Forelimb muscle (tissue), 1 donor: ENCODE measurements at places on chromosomes 5 and 9. TPM values are rescaled to one million over a fixed set of nuclear protein-coding genes. Genes with fewer than 3 reads are reported as not detected.

- DNase-seq: no peak
These were observed 38.8 kb downstream of the HOMER1 start for GRCh38 chr5:79475152-79475466.

DNA sequence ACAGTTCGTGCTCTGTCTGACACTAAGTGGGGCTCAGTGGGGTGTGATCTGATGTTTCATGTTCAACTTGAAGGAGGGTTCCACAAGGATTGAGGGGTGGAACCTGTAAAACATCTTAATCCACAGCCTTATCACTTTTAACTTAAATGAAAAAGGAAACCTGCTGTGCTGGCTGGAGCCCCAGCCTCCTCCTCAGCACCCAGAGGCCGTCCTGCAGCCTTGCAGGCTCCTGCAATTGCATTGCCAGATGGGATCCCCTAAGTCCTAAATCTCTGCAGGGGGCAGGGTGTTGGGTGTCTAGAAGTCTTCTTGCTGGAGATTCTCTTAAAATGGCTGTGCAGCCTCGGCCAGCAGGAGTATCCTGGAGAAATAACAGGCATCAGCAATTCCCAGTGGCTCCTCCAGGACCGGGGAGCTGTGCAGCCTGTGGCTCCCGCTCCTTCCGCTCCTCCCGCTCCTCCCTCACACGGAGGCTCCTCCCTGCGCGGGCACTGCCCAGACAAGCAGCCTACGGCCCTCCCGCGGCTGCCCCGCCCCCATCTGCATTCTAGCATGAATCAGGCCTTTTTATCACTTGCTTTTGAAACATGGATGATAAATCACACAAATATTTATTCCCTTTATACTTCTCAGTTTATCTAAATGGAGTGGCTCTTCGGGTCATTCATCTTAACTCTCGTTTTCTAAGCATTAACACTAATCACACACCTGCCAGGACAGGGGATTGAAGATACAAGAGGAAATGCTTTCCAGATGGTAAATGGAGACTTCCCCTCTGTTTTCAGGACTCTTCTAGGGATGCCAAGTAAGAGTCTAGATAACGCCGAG lies 131.0 kb downstream of the ADAMTS16 start:
- no peak for DNase-seq

GRCh38 chr9:88396836-88397577 lies 8.8 kb downstream of the SPIN1 start:
- no peak for DNase-seq

- DNase-seq: no peak
These were observed 2176.8 kb upstream of the C9orf72 start for GRCh38 chr9:29750062-29750461.

DNA sequence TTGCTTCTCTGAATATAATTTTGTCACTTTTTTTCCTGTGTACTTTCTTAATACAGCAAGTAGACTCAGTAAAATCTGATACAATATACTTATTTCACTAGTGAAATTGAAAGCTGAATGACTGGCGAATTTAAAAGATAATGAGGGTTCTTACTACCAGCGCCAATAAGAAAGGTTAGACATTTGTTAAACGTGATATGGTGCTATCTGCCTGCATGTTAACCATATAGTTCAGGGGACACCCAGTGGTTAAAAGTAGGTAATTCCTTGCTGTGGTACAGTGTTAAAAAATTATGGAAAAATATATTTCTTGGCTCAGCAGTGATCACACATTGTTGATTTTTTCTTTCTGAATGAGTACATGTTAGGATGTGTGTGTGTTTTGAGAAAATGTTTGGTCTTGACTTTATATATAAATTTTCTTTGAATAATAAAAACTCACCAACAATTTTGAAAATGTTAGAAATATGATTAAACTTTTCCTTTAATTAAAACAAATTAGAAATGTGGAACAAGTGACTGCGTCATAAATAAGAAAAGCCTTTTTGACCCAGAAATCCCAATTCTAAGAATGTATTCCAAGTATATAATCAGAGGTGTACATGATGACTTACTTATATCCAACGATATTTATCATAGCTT lies 25.8 kb downstream of the CAST start:
- DNase-seq: no peak

DNA sequence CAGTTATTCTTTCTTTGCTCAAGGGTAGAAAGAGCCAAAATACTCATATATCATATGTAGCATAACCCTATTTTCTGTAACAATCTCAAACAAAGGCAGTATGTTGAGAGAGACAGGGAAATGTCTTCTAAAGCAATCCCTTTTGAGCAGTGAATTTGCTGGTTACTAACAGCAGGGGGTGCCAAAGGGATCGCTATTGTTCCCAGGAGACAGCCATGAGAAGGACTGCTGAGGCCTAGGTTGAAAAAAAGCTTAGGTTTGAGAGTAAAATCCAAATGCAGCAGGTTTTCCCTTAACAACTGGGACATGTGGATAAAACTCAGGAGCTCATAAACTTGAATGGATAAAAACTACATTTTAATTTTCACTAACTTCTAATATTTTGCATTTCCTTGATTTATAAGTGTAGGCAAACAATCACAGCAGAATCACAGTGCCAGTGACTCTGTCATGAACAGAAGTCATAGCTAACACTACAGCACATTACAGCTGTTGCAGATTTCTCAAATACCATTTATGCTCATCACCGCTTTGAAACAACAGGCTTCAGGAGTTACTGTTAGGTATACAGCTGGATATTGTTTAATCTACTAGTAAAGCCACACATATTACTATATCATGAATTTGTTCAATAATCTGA lies 148.4 kb downstream of the MAPKAP1 start:
- DNase-seq: no peak

Gene SPATA31A6
- not detected for polyA plus RNA-seq

- DNase-seq: no peak
These were observed 365.8 kb upstream of the ZNF608 start for GRCh38 chr5:125112196-125112595.

GRCh38 chr9:131578021-131578420 lies 32.7 kb downstream of the PRRT1B start:
- DNase-seq: no peak

Gene UCK1
- polyA plus RNA-seq: 24.8 TPM

Gene LVRN
- 3.3 TPM for polyA plus RNA-seq

- DNase-seq: no peak
These were observed 189.4 kb downstream of the MAPKAP1 start for GRCh38 chr9:125517577-125517976.

DNA sequence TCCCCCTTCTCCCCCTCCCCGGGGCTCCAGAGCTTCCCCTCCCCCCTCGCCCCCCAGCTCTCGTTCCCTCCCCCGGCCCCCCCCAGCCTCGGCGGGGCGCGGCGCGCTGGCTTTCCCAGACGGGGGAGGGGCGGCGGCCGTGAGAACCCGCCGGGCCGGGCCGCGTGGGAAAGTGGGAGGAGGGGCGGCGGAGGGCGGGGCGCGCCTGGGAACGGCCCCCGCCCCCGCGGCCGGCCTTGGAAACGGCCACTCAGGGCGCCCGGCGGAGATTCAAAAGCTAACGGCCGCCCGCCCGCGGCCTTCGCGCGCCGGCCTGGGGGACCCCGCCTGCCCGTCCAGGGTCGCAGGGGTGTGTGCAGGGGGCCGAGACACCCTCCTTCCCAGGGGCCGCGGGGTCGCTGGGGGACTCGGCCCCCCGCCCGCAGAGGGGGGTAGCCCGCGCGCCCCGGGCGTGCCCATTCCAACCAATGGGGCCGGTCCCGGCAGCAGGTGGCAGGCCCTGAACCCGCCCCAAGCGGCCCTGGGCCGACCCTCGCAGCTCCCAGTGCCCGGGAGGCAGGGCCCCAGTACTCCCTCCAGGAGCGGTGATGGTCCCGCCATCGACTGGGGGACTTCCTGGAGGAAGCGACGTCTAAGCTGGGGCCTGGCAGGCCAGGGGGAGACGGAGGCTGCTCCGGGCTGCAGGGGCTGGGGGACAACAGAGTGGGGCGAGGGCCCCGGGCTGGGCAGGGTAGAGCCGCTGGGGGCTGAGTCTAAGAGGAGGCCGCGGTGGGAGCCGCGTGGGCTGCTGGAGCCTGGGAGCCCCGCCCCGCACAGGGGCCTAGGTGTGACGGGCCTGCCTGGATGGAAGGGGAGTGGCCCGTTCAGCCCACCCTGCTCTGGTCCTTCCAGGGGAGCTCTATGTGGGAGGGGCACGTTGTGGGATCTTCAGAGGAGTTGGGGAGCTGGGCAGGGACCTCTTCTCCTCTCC lies 14.2 kb upstream of the NRARP start:
- DNase-seq: no peak

DNA sequence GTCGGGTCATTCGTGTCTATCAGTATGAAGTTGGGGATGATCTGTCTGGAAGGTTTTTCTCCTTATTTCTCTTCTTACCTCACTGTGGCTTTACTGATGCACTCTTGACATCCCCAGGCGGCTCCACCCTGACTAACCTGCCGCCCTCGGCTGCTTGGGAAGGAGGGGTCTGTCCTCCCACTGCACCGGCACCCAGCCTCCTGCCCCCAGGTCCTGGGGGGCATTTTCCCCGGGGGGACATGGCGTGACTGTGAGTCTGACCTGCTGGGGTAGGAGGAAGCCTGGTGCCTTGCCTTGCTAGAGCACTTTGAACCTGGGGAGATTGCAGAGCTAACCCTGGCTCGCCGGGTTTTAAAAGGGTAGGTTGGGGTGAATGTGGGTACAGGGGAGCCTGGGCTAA lies 27.5 kb downstream of the DYNC2I2 start:
- DNase-seq: no peak

- DNase-seq: no peak
These were observed 133.3 kb downstream of the FAM174A start for GRCh38 chr5:100668511-100668910.

GRCh38 chr5:64213531-64213930 lies 47.9 kb downstream of the RNF180 start:
- no peak for DNase-seq

Gene FSTL4
- 3.6 TPM for polyA plus RNA-seq

Gene SCGB3A1
- 1.4 TPM for polyA plus RNA-seq

DNA sequence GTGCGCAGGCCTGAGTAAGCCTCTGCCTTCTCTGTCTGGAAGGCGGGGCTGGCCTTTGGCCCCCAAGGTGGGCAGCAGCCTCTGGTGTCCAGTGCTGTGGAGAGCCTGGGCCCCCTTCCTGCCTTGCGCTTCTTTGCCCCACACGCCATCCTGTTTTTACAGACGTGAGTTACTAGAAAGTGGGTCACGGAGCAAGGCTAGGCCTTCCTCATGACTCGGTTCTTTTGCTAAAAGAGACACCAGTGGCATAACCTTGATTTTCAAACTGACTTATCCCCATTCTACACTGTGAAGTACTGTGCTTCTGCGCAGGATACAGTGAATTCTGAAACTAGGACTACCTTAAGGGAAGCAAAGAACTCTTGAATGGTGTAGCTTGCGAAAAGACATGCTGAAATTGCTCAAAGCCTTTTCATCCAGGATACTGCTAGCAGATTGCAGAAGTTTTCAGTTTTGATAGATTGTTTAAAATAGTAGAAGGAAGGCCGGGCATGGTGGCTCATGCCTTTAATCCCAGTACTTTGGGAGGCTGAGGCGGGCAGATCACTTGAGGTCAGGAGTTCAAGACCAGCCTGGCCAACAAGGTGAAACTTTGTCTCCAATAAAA lies 7.2 kb downstream of the ROPN1L start:
- no peak for DNase-seq

- DNase-seq: no peak
These were observed 52.9 kb upstream of the APC start for GRCh38 chr5:112684737-112685136.

DNA sequence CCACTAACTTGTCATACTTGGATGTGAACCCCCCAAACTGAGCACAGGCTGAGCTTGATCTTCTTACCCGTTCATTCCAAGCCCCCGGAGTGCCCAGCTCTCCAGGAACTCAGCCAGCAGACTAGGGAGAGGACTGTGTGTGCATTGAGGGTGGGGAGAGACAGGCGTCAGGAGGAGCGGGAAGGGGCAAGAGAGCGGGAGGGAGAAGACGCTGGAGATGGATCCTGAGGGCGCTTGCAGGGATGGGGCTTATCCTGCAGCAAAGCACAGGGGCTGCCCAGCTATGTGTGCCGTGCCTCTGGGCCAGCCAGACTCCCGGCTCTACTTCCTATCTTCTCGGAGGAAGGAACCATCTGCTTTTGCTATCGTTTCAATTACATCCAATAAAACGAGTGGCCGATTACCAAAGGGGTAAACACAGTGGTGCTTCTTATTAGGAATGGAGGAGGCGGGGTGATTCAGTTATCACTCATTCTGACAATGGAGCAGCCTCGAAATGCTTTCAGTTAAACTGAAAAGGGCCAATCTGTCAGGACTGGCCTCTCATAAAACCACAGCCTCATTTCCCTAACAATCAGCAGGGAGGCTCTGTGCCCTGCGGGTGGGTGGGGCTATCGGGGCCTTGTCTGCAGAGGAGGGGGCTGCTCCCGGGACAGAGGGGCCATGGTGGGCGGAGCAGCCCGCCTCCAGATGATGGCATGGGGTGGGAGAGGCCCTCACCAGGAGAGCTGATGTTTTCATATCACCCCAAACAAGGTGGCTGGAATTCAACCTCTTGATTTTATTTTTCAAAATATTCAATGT lies 168.2 kb downstream of the DAB2IP start:
- no peak for DNase-seq

Gene RGS7BP
- polyA plus RNA-seq: 8.9 TPM

DNA sequence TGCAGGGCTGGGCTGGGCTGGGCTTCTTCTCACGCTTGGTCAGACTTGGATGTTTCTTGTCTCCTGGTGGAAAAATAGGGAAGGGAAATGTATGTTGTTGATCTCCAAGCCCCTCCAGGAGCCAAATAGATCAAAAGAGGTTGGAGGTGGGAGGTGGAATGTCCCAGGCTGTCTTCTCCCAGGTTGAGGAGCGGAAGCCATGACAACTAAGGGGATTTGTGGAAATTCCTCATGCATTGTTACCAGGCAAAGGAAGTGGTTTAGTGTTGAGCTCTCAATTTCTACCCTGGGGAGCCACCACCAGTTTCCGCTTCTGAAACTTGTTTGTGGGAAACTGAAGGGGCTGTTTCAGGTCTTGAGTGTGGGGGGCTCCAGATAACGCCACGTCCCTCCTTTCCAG lies 79.0 kb downstream of the SPRY4 start:
- DNase-seq: no peak

DNA sequence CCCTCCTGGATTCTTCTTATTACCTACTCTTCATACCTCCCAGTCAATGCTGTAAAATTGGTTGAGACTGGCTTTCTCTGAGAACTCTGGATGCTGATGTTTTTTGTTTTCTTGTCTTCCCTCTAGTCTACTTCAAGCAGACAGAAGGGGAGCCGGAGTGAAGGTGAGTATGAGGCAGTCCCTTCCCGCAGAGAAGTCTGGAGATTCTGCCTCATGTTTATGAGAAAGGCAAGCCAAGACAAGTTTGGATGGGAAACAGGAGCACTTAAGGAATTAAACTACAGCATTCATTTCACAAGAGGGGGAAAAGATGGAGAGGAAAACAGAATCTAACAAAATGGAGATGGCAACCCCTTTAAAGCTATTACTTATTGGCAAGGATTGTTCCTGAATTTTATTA lies 246.1 kb downstream of the TRIM32 start:
- DNase-seq: no peak

Gene NPM1
- 946 TPM for polyA plus RNA-seq

DNA sequence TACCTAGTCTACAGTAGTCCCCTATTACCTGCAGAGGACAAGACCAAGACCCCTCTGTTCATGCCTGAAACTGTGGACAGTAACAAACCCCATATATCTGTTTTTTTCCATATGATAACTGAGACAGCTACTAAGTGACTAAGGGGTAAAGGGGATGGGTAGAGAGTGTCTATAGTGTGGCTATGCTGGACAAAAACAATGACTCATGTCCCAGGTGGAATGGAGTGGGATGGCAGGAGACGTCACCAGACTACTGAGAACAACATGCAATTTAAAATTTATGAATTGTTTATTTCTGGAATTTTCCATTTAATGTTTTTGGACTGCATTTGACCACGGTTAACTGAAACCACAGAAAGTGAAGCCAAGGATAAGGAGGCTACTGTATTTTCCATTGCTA lies 171.8 kb downstream of the AGTPBP1 start:
- no peak for DNase-seq
